Substantia nigra (tissue), 51 donors: ENCODE measurements at places on chromosomes 7 and 10.
A peak's percentile ranks its signal among the peaks of the same experiment; 100 is the strongest.

- DNase-seq, result no peak
Observed at GRCh38 chr7:31254926-31255325, 85.6 kb downstream of the NEUROD6 start.

GRCh38 chr10:74738052-74738451 lies 88.3 kb upstream of the KAT6B start:
- DNase-seq, result no peak

- no peak for DNase-seq
Observed at GRCh38 chr10:61937631-61938351, 36.3 kb downstream of the ARID5B start.

DNA sequence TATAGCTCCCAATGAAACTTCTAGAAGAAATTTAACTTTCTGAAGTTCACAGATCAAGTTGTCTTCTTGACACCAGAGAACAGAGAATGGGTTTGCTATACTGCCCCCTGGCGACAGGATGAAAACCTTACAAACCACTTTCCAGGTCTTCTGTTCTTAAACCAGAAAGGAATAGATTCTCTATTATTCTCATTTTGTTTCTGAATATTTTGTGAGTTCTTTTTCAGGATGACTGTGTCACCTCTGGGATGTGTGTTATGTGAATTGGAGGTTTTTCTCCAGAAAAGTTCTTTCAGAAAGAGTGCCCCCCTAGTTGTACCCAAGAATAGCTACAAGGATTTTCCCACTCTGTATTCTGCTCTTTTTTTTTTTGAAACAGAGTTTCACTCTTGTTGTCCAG lies 6.3 kb downstream of the IFT22 start:
- DNase-seq, result peak; percentile 9

- DNase-seq, result no peak
Observed at GRCh38 chr7:121109145-121109544, 120.6 kb downstream of the CPED1 start.

DNA sequence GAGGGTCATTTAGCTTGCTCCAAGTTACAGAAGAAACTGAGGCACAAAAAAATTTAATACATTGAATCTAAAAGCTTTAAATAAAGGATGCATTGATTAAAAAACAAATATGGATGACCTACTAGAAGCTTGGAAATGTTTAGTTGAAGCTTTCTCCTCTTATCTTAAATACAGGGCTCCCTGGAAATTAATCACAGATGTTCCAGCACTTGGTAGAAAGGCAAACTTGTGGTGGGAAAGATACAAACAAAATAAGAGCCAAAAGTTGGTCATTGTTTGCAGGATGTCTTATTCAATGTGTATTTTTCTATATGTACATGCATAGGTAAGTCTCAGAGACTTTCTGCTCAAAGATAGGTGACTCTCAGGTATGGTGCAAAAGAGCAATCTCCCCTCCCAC lies 40.7 kb upstream of the LYZL1 start:
- no peak for DNase-seq

- DNase-seq, result no peak
Observed at GRCh38 chr7:155984609-155985405, 172.5 kb upstream of the SHH start.

- DNase-seq, result no peak
Observed at GRCh38 chr10:101625821-101626412, 37.8 kb downstream of the DPCD start.

GRCh38 chr7:97851683-97852082 lies 20.5 kb downstream of the ASNS start:
- no peak for DNase-seq

- DNase-seq, result no peak
Observed at GRCh38 chr7:151017370-151017952, 6.8 kb downstream of the ATG9B start.

DNA sequence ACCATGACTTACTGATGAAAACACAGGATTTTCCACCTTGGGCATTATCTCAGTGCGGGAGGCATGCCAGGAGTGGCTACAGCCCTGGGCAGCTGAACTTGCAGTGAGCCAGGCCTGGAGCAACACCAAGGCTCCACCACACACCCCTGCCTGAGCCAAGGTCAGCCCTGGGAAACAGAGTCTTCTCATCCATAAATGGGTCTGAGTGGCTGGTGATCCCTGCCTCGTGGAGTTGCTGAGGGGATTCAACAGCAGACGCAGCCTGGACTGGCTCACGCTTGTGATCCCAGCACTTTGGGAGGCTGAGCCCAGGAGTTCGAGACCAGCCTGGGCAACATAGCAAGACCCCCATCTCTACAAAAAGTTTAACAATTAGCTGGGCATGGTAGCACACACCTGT lies 32.2 kb downstream of the SPOCK2 start:
- DNase-seq, result no peak

DNA sequence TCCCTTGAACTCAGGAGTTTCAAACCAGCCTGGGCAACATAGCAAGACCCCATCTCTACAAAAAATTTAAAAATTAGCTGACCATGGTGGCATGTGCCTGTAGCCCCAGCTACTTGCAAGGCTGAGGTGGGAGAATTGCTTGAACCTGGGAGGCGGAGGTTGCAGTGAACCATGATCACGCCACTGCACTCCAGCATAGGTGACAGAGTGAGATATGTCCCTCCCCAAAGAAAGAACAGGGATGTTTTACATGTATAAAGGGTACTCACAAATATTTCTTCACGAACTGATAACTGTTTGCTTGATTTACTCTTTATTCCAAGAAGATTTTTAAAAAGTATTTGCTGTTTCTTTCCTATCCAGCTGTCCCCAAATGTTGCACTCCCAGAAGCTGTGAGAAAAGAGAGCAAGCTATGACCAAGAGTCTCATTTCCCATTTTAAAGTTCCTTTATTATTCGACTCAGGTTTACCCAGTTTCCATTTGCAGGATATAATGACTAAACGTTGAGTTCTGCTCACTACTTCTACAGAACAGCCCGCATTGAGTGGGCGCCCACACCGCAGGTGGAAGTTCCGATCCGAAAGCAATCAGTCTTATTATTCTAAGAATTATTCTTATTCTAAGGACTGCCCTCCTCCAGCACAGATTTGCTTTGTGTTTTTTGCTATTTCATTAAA lies 90.7 kb downstream of the APBB1IP start:
- DNase-seq, result no peak
